ENCODE measurements at places on chromosomes 16 and 17. TPM values are rescaled to one million over a fixed set of nuclear protein-coding genes. Genes with fewer than 3 reads are reported as not detected.

The SEC14L1 gene
- 14.5 TPM for polyA plus RNA-seq

DNA sequence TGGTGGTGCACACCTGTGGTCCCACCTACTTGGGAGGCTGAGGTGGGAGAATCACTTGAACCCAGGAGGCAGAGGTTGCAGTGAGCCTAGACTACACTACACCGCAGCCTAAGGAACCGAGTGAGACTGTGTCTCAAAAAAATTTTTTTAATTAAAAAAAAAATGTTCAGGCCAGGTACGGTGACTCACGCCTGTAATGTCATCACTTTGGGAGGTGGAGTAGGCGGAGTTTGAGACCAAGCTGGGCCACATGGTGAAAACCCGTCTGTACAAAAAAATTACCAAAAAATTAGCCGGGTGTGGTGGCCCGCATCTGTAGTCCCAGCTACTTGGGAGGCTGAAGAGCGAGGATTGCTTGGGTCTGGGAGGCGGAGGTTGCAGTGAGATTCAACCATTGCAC is 3.6 kb upstream of the FAM222B start:
- H3K4me3 ChIP-seq, result no peak overlapping the region
- no peak for DNase-seq
- H3K4me1 ChIP-seq, result no peaks in the 10 kb centered on the region
- H3K27ac ChIP-seq, result no peak overlapping the region
- no peaks in the 10 kb centered on the region for H3K36me3 ChIP-seq

GRCh38 chr17:43171586-43172487 is 823 bp downstream of the NBR1 start:
- peaks cover 26% of the 10 kb centered on the region for H3K4me1 ChIP-seq
- H3K27me3 ChIP-seq, result no peaks in the 10 kb centered on the region
- H3K4me3 ChIP-seq, result peak overlapping the region; percentile 72
- peaks cover 9% of the 10 kb centered on the region for H3K36me3 ChIP-seq
- DNase-seq, result peak; percentile 57

The CMTM2 gene
- not detected for polyA plus RNA-seq

Measured in small intestine (tissue), 16 donors.